ENCODE measurements at places on chromosomes 11 and 22.

GRCh38 chr22:23396362-23397007 is 183.6 kb downstream of the IGLL1 start:
- DNase-seq, result no peak

DNA sequence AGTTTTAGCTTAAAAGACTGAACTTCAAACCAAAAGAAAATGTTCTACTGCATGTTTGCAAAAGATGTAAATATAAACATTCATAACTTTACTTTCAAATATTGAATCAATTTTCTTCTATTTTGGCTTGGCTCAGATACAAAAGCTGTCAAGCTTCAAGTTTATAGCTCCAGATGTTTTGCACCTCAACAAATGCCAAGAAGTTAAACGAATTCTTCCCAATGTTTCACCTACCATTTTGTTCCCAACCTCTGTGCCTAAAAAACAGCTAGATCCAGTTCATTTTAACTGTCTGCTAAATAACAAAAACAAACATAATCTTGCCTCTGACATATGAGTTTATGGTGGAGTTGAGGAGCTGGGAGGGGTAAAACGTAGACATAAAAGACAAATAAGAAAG is 76.5 kb downstream of the RAB30 start:
- DNase-seq, result no peak

DNA sequence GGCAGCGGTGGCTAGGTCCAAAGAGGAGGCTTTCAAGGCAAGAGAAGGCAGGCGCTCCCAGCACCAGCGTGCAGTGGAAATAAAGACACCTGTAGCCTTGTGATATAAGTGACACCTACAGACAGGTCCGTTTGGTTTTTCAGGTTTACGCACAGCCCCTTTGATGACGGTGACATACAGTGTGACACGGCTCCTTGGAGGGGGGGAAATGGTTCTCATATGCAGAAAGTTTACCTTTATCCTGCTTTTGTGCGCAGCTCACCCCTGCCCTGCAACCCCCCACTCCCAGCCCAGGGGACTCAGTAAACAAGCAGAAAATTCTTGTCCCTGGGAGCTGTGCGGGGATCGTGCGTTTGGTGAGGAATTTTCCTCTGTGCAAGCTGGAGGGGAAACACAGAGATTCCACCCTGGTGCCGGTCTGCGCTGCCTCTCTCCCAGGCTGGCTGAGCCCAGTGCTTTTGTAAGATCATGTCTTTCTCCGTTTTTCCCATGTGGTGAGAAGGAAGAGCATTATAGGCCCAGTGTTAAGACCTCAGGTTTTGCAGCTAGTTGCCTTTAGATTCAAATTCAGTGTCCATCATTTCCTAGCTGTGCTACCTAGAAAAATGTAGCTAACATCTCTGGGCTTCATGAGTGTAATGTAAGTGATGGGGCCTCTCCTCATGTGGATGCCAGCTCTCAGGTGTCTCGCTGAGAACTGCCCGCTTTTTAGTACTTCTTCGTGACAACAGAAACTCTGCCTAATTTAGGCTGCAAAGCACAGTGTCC is at the start of gene ELF5:
TSS of gene ELF5 (minus strand) at position 113 of the 768 bp plus-strand sequence. CDS start 8,045 bp downstream, outside the sequence.
- DNase-seq, result no peak

GRCh38 chr11:2559527-2560311 is 114.9 kb downstream of the KCNQ1 start:
- no peak for DNase-seq

DNA sequence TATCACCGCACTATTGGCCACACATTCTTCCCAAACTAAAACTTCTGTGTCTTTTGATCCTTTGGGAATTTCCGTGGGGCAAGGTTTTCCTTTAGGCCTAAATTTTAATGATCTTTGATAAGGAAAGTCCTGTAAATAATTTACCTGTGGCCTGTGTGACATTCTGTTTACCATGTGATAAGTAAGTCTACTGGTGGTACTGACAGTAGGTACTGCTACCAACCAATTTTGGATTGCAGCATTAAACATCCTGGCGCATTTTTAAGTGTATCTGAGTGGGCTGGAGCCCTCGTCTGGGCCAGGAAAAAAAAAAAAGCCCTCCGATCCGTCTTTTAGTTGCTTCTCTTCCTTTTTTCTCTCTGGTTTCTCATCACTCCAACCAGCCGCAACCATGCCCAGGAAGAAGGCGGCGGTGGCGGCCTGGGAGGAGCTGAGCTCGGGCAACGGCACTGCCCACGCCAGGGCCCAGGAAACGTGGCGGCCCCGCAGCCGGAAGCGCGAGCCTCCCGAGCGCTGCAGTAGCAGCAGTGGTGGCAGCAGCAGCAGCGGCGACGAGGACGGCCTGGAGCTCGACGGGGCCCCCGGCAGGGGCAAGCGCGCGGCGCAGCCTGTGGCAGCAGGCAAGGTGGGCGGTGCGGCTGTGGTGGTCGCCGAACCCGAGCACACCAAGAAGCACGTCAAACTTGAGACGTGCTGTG is 33.6 kb downstream of the ASRGL1 start:
- DNase-seq, result peak; percentile 69

GRCh38 chr22:45009606-45010531 is at the start of gene PHF21B:
TSS of gene PHF21B (minus strand) at chr22:45010005. CDS start at chr22:45009549, 456 bp downstream.
- DNase-seq, result peak; percentile 74

DNA sequence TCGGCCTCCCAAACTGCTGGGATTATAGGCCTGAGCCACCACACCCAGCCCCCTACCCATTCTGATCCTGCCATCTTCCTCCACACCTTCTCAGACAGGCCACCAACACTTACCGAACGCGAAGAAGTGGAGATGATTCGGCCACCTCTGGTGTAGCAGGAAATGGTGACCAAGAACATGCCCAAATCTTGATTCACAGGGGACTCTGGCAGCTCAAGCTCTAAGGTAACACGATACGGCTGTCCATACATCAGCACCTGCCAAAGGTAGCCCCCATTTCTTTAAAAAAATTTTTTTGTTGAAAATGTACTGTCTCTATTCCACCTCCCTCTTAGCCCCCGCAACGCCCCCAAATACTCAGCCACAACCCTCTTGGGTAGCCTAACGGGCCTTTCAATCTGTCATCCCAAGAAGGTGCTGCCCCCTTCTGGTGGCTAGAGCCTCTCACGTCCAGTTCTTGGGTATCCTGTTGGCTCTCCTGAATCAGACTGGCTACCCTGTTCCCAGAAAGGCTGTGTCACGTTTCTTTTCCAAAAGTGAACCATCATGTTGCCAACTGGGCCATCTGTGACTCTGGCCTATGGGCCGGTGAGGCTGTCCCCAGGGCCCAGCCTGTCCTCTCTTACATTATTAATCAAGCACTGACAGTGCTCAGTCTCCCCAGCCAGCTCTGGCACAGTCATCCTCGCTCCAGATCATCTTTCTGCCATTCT is 5.3 kb upstream of the LRRN4CL start:
- peak; percentile 89 for DNase-seq

- DNase-seq, result no peak
These were observed 69.3 kb downstream of the CEP164 start for GRCh38 chr11:117396970-117397369.

DNA sequence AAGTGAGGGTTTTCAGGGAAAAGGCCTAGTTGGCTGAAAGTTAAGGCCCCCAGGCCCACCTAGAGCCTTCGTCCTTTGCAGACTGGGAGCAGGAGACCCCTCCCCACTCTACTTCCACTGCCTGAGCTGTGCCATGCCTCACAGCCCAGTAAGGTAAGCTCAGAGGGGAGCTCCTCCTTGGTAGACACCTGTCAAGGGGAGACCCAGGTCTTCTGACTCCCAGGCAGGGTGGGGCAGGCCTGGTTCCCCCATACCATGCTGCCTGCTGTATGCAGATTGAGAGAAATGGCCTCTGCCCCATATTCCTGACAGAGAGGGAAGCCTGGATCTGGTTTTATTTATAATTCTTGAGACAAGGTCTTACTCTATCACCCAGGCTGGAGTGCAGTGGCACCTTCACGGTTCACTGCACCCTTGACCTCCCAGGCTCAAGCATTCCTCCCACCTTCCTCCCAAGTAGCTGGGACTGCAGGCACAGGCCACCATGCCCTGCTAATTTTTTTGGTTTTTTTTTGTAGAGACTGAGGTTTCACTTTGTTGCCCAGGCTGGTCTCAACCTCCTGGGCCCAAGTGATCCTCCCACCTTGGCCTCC is 697 bp downstream of the RAB36 start:
- no peak for DNase-seq

DNA sequence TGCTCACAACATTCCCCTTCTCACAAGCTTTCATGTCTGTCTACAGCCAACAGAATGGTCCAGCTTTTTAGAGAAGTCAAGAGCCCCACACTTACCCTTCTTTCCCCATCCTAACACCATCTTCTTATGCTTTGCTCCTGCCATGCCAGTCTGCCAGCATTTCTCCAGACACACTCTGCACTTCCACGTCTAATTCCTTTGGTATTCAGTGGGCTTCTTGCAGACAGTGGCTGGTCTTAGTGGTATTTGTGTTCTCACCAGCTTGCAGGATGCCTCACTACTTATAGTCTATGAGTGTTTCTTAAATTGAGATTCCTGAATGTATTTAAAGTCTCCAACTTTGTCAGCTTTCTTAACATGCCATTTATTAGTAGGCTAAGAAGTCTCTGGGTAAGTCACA is 154.4 kb downstream of the BBOX1 start:
- DNase-seq, result no peak

DNA sequence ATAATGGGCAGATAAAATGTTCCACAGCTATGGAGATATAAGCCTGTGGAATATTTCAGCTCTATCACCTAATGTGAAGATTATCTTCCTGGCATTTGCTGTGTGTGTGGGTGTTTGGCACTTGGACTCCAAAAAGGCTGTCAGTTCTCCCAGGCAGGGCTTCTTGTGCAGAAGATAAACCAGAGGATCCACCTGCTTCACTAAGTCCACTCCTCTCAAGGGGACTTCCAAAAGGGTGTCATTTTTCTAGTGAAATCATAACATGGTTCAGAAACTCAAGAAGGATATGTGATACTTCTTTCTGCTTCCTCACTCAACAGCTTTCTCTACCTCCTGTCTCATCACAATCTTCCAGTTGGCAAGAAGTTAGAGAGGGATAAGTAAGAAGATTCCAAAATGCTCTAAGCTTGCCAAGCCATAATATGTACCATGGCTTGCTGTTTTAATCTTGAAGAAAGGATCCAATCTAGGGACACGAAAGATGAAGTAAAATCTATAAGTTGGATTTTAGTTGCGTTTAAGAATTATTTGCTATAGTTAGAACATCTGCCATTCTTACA is 206.2 kb upstream of the MTMR2 start:
- DNase-seq, result no peak

GRCh38 chr11:6992457-6993417 is 27.4 kb downstream of the ZNF214 start:
- DNase-seq, result no peak

DNA sequence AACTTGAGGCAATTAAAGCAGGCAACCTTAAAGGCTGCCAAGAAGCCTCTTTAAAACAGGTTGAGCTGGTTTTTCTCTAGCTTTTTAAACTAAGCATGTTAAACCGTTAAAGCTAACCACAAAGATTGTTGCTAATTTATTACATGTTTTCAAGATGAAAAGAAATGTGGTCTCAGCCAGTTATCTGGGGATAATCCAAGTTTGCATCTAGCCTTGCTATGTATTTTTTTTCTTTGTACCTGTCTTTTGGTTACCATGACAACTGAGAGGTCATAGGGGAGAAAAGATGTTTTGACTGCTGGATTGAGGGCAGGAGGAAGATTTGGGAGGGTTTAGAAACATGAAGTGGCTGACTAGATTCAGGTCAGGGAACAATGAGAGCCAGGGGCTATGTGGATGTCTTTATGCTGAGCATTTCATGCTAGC is 19.2 kb upstream of the PGM2L1 start:
- no peak for DNase-seq

GRCh38 chr11:13486926-13487660 is 8.7 kb downstream of the PTH start:
- peak; percentile 82 for DNase-seq

DNA sequence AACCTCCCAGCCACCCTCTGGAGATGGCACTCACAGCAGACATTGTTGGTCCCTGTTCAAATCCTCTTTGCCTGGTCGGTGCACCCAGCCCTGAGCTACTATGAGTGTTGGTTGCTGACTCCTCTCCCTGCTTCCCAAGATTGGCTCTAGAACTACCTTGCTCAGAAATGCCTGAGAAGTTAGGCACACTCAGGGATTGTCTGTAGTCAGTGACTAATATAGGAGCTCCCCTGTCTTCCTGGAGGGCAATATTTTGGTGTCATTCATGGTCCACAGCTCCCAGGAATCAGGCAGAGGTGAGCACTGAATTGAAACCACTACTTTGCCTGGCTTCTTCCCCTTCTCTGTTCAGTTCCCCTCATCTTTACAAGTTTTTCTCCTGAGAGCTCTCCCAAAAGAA is 325.9 kb downstream of the MIAT start:
- no peak for DNase-seq

- DNase-seq, result no peak
These were observed 230.8 kb downstream of the CTTN start for GRCh38 chr11:70628855-70629844.

- DNase-seq, result no peak
These were observed 16.0 kb upstream of the CYB5R3 start for GRCh38 chr22:42664976-42665831.

Measured in activated CD8-positive, alpha-beta memory T cell treated with anti-CD3 and anti-CD28 coated beads for 24 hours (primary cell).